ENCODE measurements at places on chromosomes 11 and 22. TPM values are rescaled to one million over a fixed set of nuclear protein-coding genes. Genes with fewer than 3 reads are reported as not detected.

Gene TCN1
- total RNA-seq = not detected

Gene TRIM51
- total RNA-seq = not detected

Gene HBE1
- total RNA-seq = not detected

Gene DGCR6
- total RNA-seq = 0.44 TPM

Gene POTEH
- total RNA-seq = not detected

Gene KDM4E
- not detected for total RNA-seq

Gene ANGPTL5
- total RNA-seq = not detected

Gene UPK3A
- total RNA-seq = not detected

Gene GRAP2
- total RNA-seq = not detected

Gene PRR33
- total RNA-seq = not detected

Gene RFPL1
- not detected for total RNA-seq

Gene MRGPRX3
- total RNA-seq = not detected

Gene SPDYC
- total RNA-seq = not detected

Gene NOX4
- total RNA-seq = 47.7 TPM

Gene GGT1
- total RNA-seq = 1.8 TPM

Gene SULT4A1
- not detected for total RNA-seq

Gene FXYD2
- total RNA-seq = 1.8 TPM

Gene MRGPRX1
- total RNA-seq = not detected

Gene CAPN5
- 15.0 TPM for total RNA-seq

Gene TEAD1
- 43.2 TPM for total RNA-seq

Gene SHANK2
- not detected for total RNA-seq

Gene DRICH1
- total RNA-seq = not detected

Gene PRR14L
- 47.5 TPM for total RNA-seq

Gene MUC6
- total RNA-seq = not detected

Gene CADM1
- 2.6 TPM for total RNA-seq

Gene TNKS1BP1
- total RNA-seq = 93.6 TPM

Gene TTLL12
- 32.9 TPM for total RNA-seq

Gene LMO2
- 62.4 TPM for total RNA-seq

Gene TBX10
- not detected for total RNA-seq

Gene BEST1
- 0.21 TPM for total RNA-seq

Gene LRRC32
- total RNA-seq = 117 TPM

All from endothelial cell of umbilical vein (primary cell).